Endothelial cell of umbilical vein (primary cell): ENCODE measurements at places on chromosomes 2 and 18. TPM values are rescaled to one million over a fixed set of nuclear protein-coding genes. Genes with fewer than 3 reads are reported as not detected.

Gene C2orf80
- not detected in 2 replicates for polyA plus RNA-seq

- no peak overlapping the region for H3K27ac ChIP-seq
- H3K27me3 ChIP-seq: no peaks in the 10 kb centered on the region
- no peak overlapping the region for H3K4me3 ChIP-seq
- H3K36me3 ChIP-seq: no peaks in the 10 kb centered on the region
- no peak for DNase-seq
Measured at GRCh38 chr2:156116113-156116512, 216.4 kb downstream of the NR4A2 start.

- H3K36me3 ChIP-seq: no peaks in the 10 kb centered on the region
- no peak for DNase-seq
- H3K4me3 ChIP-seq: no peak overlapping the region
- H3K4me1 ChIP-seq: peaks cover 6% of the 10 kb centered on the region
Measured at GRCh38 chr2:192145496-192145895, 49.2 kb downstream of the TMEFF2 start.

Gene MAP4K4
- polyA plus RNA-seq: 60.2 and 79.4 TPM in 2 replicates

Gene FNDC4
- polyA plus RNA-seq: 19.0 and 22.3 TPM in 2 replicates

DNA sequence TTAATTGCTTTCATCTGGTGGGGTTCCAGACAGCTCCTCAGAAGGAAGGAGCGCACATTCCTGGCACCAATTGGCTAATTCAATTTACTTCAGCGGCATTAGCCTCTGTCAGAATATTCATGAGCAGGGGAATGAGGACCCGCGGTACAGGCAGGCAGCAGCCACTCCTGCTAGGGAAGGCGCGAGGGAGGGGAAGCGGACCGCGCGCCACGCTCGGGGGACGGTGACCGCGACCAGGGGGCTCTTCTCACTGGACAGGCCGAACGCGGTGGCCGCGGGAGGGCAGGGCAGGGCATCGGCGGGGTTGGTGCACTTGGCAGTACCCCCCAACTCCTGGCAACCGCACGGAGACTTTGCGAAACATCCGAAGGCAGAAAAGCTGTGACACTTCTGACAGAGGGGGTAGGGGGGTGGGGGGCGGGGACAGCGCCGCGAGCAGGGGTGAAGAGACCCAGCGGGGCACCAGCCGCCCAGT lies at the start of gene CDH20:
CDH20 (plus strand) TSS at position 160 of the 475 bp plus-strand sequence.
- H3K4me1 ChIP-seq: peaks cover 11% of the 10 kb centered on the region
- H3K4me3 ChIP-seq: peak within 1 kb of the TSS; percentile 50
- H3K27ac ChIP-seq: no peak within 1 kb of the TSS
- H3K27me3 ChIP-seq: peaks cover 16% of the 10 kb centered on the region

- no peak overlapping the region for H3K27ac ChIP-seq
- no peaks in the 10 kb centered on the region for H3K4me1 ChIP-seq
- no peak for DNase-seq
Measured at GRCh38 chr2:135182190-135182589, 130.1 kb downstream of the RAB3GAP1 start.

- no peaks in the 10 kb centered on the region for H3K27me3 ChIP-seq
- H3K4me3 ChIP-seq: no peak overlapping the region
- peak overlapping the region; percentile 21 for H3K27ac ChIP-seq
- H3K36me3 ChIP-seq: no peaks in the 10 kb centered on the region
- peaks cover 18% of the 10 kb centered on the region for H3K4me1 ChIP-seq
Measured at GRCh38 chr2:157194097-157194688, 63.3 kb upstream of the GALNT5 start.

Gene CRYBA2
- not detected in 2 replicates for polyA plus RNA-seq

DNA sequence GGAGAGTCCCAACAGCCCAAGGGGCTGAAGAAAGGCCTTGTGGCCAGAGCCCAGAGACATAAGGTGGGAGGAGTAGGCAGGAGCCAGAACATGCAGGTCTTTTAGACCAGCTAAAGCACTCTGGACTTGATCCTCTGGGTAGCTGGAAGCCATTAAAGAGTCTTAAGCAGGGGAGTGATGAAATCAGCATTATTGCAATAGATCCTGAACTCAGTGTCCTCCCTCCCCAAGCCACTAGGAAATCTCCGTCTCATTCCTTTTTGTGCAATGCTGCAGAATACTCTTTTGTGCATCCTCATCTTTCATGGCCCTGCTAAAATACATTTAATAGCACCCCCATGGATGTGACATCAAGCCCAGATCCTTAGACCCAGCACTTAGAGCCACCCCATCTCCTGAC lies 58.6 kb upstream of the ZCCHC2 start:
- no peak for DNase-seq
- no peaks in the 10 kb centered on the region for H3K36me3 ChIP-seq
- H3K4me3 ChIP-seq: no peak overlapping the region
- H3K27me3 ChIP-seq: no peaks in the 10 kb centered on the region
- H3K27ac ChIP-seq: no peak overlapping the region

Gene MAP3K19
- polyA plus RNA-seq: not detected in 2 replicates

DNA sequence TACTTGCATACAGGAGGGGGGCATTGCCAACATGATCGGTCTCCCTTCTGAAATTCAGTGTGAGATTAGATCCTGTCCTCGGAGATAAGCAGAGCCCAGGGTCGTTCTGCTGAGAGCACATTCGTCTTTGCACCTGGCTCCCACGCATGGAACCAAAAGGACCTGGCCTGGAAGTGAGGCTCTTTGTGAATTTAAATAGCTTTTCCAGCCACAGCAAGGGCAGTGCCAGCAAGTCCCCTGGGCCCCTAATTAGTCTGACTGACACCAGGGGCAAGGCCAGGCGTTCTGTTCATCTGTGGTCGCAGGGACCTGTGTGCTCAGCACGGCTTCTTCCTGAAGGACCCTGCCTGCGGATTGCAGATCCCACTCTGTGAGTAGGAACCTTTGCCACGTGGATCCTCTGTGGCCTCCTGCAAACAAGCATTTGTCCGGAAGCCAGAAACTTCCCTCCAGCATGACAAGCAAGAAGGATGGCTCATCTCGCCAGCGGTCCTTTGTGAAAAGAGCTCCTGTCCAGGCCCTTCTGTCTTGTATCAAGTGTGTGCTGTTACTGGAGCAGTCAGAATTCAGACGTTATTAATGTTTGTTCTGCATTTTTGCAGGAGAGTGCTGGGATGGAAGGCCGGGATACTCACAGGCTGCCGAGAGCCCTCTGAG lies 128.7 kb downstream of the TPO start:
- no peak overlapping the region for H3K4me3 ChIP-seq
- DNase-seq: no peak
- no peaks in the 10 kb centered on the region for H3K36me3 ChIP-seq

- no peaks in the 10 kb centered on the region for H3K36me3 ChIP-seq
- no peak overlapping the region for H3K27ac ChIP-seq
- no peak overlapping the region for H3K4me3 ChIP-seq
- no peaks in the 10 kb centered on the region for H3K4me1 ChIP-seq
- no peak for DNase-seq
Measured at GRCh38 chr2:189927823-189928222, 134.7 kb downstream of the MSTN start.
